ENCODE measurements at places on chromosomes 4 and X.

DNA sequence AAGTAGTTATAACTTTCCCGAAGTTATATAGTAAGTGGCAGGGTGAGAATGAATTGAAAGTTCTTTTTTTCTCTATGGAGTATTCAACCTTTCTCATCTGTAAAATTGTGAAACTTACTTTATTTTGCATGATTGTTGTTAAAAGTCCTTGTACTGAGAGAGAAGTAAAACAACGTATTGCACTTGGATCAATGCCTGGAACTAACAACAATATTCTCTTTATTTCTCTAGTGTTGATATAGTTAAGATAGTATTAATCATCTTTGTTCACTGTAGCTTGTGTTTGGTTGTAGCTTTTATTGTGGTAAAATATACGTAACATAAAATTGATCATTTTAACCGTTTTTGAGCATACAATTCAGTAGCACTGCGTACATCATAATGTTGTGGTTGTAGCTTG lies 48.7 kb downstream of the STIM2 start:
- no peak for DNase-seq

GRCh38 chr4:129176864-129177263 lies 80.9 kb downstream of the C4orf33 start:
- no peak for DNase-seq

DNA sequence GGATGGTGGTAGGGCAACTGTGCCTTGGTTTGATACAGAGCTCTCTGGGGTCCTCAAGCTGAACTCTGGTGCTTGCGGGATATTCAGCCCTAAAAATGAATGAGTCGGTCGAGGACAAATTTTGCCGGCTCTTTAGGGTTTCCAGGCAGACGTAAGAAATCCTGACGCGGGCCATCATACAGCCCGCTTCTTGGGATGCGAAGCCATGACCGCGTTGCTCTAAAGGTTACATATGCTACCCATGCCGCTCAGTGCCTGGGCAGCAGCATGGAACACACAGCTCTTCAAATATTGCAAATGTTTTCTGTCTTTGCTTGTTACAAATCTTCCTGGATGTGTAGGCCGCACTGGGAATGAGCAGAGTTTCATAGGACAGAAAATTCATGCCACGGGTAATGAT lies 55.6 kb downstream of the NBDY start:
- DNase-seq = no peak

GRCh38 chr4:125728568-125728967 lies 413.8 kb downstream of the FAT4 start:
- no peak for DNase-seq

DNA sequence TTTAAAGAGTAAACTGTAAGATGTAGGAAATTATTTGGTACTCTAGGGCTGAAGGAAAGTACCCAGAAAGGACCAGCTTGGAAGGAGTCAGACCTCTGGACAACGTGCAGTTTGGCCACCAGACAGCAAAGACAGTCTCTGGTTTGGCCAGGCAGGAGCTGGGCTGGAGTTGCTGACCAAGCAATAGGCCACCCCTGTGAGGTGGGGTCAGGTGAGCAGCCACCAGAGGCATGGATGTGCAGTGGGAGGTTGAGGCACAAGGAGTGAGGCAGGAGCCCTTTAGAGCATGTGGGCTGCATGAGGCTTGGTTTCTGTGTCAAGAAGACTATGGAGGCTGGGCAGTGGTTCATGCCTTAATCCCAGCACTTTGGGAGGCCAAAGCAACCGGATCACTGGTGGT lies 17.7 kb upstream of the MRFAP1 start:
- no peak for DNase-seq

DNA sequence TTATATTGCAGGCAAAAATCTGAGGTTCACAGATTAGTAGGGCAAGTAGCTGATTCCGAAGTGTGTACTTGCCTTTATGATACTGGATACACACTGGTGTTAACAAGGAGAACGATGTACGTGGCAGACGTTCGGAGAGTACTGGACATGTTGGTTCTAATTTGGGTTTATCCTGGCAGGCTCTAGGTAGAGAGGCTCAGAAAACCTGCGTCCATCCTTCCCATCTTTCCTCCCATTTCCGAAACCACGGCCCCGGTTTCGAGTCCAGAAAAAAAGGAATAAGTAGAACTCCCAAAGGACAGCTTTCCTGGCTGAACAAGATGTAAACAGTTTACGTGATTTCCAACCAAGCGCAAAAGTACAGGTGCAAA lies 351 bp upstream of the SLC30A9 start:
- no peak for DNase-seq

DNA sequence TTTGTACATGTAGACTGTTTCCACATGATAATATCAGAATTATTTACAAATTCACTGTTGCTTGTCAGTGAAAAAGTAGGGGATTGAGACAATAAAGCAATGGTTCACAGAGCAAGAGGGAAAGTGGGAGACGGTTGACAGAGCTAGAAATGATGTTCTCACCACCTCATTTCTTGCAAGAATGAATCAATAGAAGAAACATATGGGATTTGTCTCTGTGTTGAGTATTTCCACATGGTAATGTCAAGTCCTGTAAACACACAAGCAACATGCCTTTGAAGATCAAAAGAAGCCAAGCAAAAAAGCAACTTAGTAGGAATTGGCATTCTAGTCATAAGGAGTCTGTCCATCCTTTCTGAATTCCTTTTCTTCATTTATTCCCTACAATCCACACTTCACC lies 1806.6 kb upstream of the AGA start:
- no peak for DNase-seq

DNA sequence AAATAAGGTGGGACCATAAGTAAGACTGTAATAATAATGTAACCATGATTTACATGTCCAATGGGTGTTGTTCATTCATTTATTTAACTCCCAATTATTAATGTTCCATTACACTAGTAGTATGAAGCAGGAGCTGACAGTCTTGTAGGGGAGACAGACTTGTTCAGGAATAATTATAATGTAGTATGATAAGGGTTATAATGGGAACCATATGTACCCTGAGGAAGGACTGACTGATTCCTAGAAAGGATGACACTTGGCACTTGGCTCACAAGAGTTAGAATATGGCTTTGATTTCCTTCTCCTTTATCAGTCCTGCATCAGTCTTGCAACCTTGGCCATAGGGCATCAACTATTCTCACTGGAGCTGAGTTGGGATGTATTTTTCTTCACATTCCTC lies 24.2 kb downstream of the PCDH7 start:
- no peak for DNase-seq

DNA sequence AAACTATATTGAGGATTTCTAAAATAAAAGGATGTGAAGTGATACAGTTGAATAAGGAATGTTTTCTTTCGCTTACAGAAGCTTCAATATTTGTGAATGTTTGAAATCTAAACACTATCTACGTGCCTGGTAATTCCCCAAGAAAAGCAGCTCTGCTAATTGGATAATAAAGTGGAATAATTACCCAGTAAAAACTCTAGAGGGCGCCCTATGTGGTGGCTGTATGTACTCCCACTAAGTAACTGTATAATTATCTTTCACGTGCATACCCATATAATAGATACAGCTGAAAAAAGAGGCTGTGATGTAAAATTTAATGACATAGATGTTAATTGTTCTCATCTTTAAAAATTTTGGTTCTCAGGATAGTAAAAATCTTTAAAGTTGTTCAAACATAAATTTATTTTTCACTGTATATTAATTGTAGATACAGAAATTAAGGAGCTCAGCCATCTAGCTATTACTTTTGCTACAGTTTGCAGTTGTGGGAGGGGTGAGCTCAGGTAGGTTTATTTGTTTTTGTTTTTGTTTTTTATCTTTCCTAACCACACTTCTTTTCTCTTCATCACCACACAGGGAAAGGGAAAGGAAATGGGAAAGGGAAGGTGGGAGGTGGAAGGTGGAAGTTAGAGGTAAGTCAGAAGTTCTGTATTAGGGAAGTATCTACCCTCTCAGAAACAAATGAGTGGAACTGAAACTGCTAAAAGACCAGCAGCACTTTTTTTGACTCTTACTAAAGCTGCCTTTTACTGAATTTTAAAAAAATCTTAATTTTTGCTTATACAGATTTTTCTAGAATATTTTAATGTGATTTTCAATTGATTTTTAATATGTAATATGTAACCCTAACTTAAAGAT lies 151.7 kb upstream of the RPS6KA6 start:
- DNase-seq = peak; percentile 43

DNA sequence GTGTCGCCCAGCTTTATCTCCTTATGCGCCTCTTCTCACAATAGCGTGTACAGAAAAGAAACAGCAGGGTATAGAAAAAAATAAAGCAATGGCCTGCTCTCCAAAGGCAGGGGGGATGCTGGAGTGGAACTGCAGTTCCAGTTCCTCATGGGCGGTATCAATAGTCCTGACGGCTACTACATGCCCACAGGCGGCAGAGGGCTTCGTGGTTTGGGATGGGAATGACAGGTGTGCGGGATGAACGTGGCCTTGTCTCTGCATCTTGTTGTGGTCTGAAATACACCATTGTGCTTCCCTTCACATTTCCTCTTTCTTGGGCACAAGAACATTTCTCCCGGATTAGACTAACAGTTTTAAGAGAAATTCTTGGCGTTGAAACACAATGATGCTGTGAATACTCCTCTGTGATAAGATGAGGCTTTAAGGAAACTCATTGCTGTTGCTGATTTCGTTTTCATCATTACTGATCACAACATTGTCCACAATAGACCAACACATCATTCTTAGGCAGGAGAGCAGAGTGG lies 124.1 kb upstream of the IGFBP7 start:
- DNase-seq = no peak

DNA sequence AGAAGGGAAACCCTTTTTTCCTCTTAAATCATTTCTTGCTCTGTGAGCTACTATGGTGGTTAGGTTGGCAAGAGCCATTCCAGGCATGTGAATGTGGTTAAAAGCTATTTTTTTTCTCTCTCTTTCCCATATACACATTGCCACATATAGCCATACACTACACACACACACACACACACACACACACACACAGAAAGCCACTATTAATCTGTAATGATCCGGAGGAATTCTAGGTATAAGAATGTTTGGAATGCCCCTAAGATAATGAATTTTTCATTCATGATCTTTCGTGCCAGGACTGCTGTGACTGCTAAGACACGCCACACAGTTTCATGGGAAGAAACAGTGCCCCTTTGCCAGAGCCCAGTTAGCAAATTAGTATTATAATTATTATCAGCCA lies 21.8 kb upstream of the TLL1 start:
- no peak for DNase-seq

DNA sequence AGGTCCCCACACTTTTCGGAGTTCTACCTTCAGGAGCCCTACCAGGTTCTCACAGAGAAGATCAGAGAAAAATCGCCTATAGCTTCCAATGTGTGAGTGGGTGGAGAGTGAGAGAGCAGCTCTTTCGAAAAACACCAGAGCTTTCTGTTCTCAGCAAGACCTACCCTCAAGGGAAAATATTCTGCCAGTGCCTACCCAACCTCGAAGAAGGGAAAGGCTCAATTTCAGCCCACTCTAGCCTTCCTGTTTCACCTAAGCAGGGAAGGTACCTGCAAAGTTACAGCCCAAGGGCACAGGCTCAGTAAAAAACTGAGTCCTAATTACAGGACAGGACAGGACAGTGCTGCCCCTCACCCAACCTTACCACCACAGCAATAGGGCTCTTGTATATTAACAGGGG lies 104.0 kb upstream of the WDR17 start:
- DNase-seq = no peak

GRCh38 chr4:16055873-16056272 lies 27.9 kb downstream of the PROM1 start:
- DNase-seq = no peak

DNA sequence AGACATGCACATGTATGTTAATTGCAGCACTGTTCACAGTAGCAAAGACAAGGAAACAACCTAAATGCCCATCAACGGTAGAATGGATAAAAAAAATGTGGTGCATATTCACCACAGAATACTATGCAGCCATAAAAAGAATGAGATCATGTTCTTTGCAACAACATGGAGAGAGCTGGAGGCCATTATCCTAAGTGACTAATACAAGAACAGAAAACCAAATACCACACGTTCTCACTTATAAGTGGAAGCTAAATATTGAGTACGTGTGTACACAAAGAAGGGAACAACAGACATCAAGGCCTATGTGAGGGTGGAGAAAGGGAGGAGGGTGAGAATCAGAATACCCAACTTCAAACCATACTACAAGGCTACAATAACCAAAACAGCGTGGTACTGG lies 17.4 kb upstream of the LNX1 start:
- DNase-seq = no peak

DNA sequence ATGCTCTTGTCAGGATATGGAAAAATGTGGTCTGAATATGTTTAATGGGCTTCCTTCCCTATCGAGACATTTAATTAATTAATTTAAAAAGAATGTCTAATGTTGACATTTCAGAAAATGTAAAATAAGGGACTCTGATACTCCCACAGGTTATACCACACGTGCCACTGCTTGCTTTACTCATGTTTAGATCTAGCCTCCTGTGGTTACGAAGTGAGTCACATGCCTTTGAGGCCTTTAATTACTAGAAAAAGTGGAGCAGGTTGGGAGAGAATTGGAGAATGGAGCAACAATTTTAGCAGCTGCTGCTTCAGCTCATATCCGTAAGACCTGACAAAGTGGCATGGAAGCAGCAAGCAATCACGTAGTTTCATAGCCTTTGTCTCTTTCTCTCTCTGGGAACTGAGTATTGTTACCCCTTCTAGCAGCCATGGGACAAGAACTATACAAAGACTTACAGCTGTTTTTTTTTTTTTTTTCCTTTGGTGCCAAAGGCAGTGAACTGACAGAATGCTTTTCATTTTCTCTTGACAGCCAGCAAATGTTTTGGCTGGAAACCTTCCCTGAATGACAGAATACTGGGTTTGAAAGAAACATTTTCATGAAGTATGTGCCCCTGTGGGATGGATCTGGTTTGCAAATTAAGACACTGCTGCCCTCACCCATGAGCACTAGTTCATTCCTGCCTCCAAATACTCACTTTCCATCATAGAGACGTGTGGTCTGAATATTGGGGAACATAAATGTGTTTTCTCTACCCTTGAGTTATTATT lies 355.1 kb upstream of the PABPC5 start:
- DNase-seq = no peak

- peak; percentile 47 for DNase-seq
Measured at GRCh38 chr4:123555233-123555806, 158.7 kb downstream of the SPRY1 start.

DNA sequence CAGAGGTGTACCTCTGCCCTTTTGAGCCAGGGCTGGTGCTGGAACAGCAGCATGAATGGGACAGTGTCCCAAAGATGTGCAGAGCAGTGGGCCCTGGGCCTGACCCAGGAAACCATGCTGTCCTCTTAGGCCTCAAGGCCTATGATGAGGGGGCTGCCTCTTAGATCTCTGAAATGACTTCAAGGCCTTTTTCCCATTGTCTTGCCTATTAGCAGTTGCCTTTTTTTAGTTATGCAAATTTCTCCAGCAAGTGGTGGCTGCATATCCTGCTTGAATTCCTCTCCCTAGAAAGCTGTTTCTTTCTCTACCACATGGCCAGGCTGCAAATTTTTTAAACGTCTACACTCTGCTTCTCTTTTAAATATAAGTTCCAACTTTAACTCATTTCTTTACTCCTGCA lies 160.3 kb downstream of the CFAP299 start:
- DNase-seq = no peak

Measured in AML-193 (cell line).